ENCODE measurements at places on chromosomes 6 and 20.

GRCh38 chr6:44734886-44735629 lies 347.6 kb downstream of the CDC5L start:
- no peak for DNase-seq

GRCh38 chr6:111591370-111591900 lies 14.2 kb downstream of the TRAF3IP2 start:
- no peak for DNase-seq

GRCh38 chr6:170393807-170394399 lies 87.3 kb downstream of the FAM120B start:
- no peak for DNase-seq

DNA sequence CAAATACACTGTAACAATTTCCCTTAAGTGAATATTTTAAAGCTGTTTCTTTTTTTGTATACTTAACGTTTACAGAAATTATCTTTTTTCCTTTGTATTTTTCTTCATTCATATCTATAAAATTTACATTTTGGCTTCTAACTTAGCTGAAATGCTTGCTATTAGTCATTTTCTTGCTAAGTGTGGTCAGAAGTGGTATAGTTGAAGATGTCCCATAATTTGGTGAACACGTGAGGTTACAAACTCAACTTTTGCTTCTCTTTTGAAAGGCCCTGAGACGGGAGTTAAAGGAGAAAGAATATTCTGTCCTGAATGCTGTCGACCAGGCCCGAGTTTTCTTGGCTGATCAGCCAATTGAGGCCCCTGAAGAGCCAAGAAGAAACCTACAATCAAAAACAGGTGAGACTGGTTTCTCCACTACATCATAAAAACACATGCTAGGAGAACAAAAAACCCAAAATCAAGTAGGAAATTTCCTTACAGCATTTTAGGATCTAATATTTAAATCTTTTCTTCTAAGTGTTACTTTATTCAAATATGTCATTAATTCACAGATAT lies 445.0 kb downstream of the UTRN start:
- DNase-seq, result no peak

DNA sequence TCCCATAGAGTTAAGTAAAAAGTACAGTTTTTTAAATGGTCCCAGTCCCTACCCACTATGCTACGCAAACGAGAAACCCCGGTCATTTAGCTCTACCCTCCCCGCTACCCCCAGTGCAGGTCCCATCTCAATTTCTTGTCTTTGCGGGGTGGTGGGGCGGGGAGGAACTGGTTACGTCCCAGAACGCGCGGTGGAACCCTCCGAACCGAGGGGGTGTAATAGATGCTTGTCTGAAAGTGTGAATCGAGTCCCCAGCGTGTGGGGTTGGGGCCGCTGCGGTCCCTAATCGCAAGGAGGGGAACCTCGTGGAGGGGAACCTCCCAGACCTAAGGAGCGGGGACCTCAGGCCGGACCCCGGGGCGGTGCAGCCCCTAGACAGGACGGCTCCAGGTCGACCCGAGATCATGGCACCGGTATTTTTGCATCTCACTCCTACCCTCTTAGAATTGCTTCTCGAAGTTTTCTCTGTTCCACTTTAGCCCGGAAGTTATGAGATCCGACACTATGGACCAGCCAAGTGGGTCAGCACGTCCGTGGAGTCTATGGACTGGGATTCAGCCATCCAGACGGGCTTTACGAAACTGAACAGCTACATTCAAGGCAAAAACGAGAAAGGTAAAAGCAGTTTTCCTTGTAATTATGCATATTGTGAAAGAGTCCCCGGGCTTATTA lies 779 bp downstream of the HEBP2 start:
- DNase-seq, result no peak
